Activated T-cell treated with anti-CD3 and anti-CD28 coated beads for 1 hour (primary cell): ENCODE measurements at places on chromosomes 5 and 9.

DNA sequence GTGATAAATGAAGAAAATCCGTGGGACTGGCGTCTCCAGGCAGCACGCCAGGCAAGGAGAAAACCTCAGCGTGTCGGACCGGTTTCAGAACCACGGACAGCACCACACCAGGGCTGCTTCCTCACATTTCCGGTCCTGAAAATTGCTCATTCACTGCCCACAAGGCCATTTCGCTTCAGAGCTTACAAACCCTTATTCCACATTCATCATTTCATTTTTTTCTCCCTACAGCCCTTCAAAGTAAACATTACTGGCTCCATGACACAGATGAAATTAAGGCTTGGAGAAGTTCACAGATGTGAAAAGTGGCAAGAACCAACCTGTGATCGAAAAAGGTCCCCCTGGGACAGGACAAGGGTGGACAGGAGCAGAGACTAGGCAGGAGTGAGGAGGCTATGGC is 1.5 kb upstream of the GPRIN1 start:
- DNase-seq = peak; percentile 42

- no peak for DNase-seq
Observed at GRCh38 chr5:177271113-177271512, 32.4 kb downstream of the RAB24 start.

GRCh38 chr9:74218385-74219063 is 278.6 kb upstream of the RORB start:
- no peak for DNase-seq

DNA sequence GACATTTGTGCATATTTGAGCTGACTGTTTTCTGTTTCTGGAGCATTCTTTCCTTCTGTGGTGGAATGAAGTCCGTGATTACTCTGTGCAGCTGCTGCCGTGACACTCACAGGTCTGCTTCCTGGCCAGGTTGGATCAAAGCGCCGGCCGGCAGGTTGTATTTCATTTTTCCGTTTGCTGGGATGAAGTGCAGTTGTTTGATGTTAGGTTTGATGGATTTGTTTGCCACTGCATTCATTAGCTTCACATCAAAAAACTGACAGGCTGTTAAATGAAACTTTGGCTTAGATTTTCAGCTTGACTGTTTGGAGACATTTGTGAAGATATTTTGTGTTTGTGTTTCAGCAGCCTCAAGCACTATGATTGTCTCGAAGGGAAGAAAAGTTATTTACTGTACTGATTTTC is 140.1 kb downstream of the KDM4C start:
- DNase-seq = no peak

DNA sequence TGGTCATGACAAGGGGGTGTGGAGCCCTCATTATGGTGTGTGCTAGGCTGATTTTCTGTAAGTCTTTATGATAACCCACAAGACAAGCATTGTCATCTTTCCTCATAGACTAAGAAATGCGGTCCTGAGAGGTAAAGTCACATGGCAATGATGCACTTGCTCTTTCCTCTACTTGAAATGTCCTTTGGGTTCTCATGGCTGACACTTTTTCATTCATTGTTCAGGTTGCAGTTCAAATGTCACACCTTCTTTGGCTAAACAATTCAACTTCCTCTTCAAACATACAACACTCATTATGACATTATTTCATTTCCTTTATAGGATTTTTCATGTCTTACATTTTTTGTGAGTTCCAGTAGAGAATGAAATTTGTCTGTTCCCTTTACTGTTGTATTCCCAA is 323.6 kb upstream of the PRR16 start:
- DNase-seq = no peak
